ENCODE measurements at places on chromosomes 5 and 9. TPM values are rescaled to one million over a fixed set of nuclear protein-coding genes. Genes with fewer than 3 reads are reported as not detected.

PCDHB12 gene
- total RNA-seq: not detected

BTNL8 gene
- not detected for total RNA-seq

CRB2 gene
- 0.07 TPM for total RNA-seq

DBN1 gene
- total RNA-seq: 144 TPM

MLANA gene
- not detected for total RNA-seq

LPAR1 gene
- total RNA-seq: 7.4 TPM

FOXD4L3 gene
- total RNA-seq: 0.25 TPM

JAKMIP2 gene
- total RNA-seq: not detected

GRCh38 chr9:116753389-116753788 lies 66.3 kb downstream of the TRIM32 start:
- DNase-seq: no peak

GRCh38 chr9:82732928-82733327 lies 330.0 kb downstream of the RASEF start:
- no peak for DNase-seq

DNA sequence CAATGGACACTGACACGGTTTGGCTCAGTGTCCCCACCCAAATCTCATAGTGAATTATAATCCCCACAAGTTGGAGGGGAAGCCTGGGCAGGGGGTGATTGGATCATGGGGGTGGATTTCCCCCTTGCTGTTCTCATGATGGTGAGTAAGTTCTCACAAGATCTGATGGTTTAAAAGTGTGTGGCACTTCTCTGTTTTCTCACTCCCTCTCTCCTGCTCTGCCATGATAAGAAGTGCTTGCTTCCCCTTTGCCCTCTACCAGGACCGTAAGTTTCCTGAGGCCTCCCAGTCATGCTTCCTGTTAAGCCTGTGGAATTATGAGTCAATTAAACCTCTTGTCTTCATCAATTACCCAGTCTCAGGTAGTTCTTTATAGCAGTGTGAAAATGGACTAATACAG lies 115.8 kb upstream of the KIF2A start:
- DNase-seq: no peak

DNA sequence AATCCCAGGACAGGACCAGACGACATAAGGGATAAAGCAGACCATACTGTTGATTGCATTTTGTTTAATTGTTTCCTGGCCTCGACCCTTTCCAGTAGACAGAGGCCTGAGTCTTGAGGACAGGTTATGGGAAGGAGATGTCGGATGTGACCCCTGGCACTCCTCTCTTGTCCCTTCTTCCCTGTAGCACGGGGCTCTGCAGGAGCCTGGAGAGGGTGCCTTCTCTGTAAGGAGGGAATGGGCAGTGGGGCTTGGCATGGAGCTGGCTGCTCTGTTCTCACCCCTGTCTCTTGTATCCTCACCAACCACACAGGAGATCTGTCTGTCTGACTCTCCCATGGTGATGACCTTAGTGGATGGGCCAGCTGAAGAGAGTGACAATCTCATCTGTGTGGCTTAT lies 40.1 kb upstream of the SLC2A8 start:
- DNase-seq: no peak

GRCh38 chr5:93519740-93520139 lies 61.3 kb downstream of the NR2F1-AS1 start:
- no peak for DNase-seq

DNA sequence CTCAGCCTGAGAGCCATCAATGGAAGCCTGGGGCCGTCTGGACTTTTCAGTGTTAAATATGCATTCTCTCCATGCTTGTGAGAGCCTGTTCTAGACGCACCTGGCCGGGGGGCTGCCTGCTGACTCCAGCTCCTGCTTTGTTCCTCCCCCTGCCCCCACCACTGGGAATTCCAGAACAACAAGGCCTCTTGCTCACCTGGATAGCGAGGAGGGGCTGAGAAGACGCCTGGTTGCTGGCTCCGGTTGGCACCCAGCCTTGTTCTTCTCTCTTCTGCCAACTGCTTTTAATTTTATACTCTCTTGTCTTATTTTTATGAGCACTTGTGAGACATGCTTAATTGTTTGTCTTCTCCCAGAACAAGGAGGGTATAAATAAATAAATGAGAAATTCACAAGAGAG lies 15.0 kb upstream of the RAPGEF1 start:
- no peak for DNase-seq

- DNase-seq: no peak
Measured at GRCh38 chr5:73442996-73443627, 5.5 kb downstream of the FOXD1 start.

DNA sequence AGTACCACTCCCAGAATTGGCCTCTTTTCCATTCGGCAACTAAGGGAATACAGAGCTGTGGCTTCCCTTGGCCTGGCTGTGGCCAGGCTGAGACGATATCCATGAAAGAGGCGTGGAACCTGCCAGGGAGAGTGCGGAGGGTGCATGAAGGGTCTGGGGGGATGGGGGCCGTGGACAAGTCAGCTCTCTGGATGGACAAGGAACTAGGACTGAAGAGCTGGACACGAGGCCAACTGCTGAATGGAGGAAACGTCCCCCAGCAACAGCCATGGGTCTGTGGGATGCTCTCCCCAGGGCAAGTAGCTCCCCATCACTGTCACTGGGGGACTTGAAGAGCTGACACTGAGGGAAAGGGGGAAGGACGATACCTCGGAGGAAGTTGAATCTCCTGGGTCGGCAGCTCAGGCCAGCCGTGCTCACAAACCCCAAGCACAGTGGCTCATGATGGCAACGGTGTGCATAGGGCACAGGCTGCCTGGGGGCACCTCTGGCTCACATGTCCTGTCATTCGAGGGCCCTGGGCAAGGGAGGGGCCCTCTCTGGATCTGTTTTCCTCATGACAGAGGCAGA lies 4.1 kb upstream of the OLFM1 start:
- no peak for DNase-seq

DNA sequence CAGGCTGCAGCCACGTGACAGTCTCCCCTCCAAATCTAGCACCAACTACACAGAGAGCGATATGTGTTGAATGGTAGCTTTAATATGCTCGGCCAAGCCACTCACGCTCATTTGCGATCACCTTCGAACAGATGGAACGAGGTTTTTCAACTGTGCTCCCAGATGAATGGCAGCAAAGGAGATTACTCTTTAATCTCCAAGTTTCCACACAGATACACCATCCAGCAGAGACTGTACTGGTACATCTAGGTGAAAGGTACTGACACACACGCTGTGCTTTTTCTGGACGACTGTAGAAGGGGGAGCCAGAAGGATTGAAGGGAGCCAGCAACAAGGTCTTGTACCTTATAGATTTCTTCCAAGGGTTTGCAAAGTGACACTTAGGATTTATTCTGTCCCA lies 263.9 kb downstream of the NR3C1 start:
- no peak for DNase-seq

GRCh38 chr9:37760416-37761161 lies 7.0 kb downstream of the TRMT10B start:
- DNase-seq: no peak

DNA sequence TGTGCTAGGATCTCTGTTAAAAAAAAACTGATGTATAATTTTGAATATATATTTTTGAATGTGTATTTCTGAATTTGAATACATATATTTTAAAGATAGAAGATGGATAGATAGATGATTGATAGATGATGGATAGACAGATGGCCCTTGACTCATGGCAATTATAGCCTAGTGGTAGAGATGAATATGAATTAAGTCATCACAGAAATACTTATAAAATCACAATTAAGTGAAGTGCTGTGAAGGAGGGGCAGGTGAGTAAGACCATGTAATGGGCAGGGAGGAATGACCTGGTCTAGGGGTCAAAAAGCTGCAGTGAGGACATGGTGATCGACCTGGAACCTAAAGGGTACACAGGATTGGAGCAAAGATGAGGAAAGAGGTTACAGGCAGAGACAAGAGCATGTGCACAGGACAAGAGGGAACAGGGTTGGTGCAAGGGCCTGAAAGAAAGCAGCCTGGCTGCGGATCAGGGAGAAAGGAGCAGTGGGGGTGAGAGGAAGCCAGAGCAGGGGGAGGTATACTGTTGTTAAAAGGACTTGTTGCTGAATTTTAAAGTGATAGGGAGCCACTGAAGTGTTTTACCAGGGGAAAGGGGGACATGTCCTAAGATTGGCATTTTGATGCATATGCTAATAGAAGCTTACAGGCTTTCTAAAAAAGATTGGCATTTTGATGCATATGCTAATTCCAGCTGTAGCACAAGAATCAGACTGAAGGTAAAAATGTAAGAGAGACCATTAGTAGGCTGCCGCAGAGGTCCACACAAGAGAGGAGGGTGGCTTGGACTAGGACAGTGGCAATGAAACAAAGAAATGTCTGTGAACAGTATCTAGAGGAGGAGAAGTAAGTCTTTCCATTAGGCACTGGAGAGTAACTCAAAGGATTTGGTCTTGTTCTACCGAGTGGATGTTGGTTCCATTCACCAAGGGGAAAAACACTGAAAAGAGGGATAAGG lies 527.8 kb downstream of the AGTPBP1 start:
- DNase-seq: no peak

DNA sequence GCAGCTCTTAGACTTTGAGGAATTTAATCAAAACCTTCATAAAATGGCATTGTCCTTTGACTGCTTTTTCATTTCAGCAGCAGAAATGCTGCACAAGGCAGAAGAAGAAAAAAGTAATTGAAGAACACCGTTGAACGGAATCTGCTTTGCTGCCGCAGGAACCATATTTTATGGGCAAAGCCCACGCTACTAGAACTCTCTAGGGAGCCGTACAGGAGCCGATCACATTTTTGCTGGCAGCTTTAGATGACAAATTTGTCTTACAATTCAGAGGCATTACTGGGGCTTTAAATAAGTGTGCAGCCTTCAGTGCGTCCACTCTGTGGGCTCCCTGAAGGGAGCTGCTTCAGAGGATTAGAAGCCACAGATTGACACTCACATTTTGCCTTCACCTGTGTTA lies 5.4 kb downstream of the CFAP90 start:
- DNase-seq: no peak

DNA sequence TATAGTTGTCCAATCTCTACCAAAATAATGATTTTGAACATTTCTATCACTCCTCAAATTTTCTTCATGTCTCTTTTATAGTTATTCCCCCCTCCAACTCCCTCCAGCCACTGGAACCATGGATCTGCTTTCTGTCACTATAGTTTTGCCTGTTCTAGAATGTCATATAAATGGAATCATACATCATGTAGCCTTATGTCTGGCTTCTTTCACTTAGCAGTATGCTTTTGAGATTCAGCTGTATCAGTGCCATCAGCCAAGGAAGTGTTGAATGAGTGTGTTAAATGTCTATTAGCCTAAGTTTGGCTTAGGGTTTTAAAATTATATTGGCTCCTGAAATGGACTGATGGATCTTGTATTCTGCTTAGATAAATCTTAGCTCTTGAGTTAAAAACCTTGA lies 36.0 kb downstream of the UBE2D2 start:
- DNase-seq: no peak

- no peak for DNase-seq
Measured at GRCh38 chr9:7171396-7172153, 413.8 kb downstream of the KDM4C start.

- no peak for DNase-seq
Measured at GRCh38 chr5:68770551-68770950, 323.3 kb upstream of the SLC30A5 start.

- DNase-seq: no peak
Measured at GRCh38 chr5:37789991-37790390, 49.9 kb downstream of the GDNF start.

DNA sequence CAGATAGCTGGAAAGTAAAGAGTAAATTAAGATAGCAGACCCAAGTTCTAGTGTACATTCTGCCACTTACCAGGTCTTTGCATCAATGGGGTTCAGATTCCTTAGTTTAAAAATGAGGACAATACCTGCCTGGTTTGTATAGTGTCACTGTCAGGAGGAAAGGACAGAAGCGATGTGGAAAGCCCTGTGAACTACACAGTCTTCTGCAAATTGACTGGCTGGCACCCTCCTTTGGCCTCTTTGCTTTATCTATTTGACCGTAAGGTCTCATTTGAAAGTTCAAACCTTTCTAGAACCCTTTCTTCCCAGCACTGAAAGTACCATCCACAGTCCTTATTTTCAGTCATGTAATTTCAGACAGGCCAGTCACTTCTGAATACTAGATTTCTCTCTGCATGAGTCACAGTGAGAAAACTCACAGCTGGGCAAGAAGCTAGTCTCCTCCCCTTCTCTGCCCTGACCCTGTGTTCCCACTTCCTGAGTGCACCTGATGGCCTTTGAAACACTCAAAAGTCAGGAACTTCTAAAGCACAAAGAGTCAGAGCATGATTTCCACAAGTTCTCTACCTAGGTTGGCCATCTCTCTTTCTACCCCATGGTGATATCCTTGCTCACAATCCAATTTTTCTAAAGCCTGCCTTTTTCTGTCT lies 91.3 kb upstream of the RASEF start:
- DNase-seq: no peak

GRCh38 chr9:85502815-85503655 lies 238.7 kb downstream of the AGTPBP1 start:
- no peak for DNase-seq

- DNase-seq: no peak
Measured at GRCh38 chr5:103218164-103218563, 40.4 kb upstream of the MACIR start.

GRCh38 chr9:87894998-87895625 lies 12.4 kb downstream of the SPATA31E1 start:
- no peak for DNase-seq

- DNase-seq: no peak
Measured at GRCh38 chr9:95506428-95506677, 10.4 kb downstream of the PTCH1 start.

- DNase-seq: no peak
Measured at GRCh38 chr5:159017786-159018185, 81.9 kb downstream of the EBF1 start.

GRCh38 chr9:93020771-93021670 lies 37.5 kb upstream of the SUSD3 start:
- DNase-seq: no peak

GRCh38 chr9:86804011-86804410 lies 143.3 kb downstream of the GAS1 start:
- DNase-seq: no peak

DNA sequence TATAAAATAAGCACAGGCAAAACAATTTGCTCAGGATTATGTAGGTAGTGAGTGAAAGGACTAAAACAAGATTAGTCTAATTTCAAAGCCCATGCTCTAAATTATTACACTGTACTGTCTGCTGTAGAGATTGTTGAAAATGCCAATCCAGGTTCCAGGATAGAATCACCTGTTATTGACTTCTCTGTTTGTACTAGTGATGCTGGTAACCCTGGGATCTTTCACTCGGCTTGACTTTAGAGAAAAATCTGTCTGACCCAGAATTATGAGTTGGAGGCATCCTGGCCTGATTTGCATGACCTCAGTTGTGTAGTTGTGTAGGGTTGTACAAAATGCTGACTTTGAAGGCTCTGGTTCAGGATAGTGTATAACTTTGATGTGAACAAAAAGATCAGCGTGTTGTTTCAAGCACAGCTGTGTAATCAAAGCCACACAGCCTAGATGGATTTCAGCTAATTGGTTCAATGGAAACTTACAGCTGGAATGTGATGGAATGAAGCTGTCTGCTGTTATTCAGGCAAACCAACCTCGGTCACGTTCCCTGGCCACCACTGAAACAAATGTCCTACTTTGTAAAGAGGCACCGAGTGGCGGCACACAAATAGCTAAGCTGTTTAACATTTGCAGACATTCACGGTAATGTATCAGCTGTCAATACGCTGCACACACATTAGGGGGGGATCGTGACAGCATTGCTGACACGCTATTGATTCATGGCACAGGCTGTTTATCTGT lies 340.3 kb downstream of the KCTD16 start:
- DNase-seq: no peak
